Bladder microvascular endothelial cell (primary cell): ENCODE measurements at places on chromosomes 3 and 15. TPM values are rescaled to one million over a fixed set of nuclear protein-coding genes. Genes with fewer than 3 reads are reported as not detected.

Gene DNAJA4
- 1.9 and 7.3 TPM in 2 replicates for total RNA-seq

Gene GABPB1
- total RNA-seq: 67.8 and 101 TPM in 2 replicates

Gene APPL1
- 30.4 and 37.4 TPM in 2 replicates for total RNA-seq

Gene GPR156
- 0.06 TPM in 1 of 2 replicates, not detected in the other for total RNA-seq
